ENCODE measurements at places on chromosomes 1 and 21.

- DNase-seq: no peak
These were observed 529 bp upstream of the PRMT2 start for GRCh38 chr21:46634966-46635323.

- no peak for DNase-seq
These were observed 1.3 kb downstream of the SV2A start for GRCh38 chr1:149916193-149916897.

DNA sequence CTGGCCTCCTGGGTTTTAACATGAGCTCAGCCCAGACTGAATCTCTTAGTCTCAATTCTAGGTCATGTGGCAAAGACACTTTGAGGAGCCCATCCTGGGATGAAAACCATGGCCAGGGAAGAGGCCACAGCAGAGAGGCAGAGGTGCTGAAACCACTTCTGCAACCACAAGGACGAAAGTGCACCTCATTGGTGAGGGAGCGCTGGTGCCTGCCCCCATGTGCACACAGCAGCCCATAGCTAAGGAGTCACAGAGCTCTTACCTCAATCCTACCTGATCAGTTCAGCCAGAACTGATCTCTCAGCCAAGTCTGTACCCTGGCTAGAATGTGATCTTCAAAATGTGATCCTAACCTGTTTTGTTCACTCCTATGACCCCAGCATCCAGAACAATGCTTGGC, 32.9 kb upstream of the SRP9 start:
- DNase-seq: no peak

DNA sequence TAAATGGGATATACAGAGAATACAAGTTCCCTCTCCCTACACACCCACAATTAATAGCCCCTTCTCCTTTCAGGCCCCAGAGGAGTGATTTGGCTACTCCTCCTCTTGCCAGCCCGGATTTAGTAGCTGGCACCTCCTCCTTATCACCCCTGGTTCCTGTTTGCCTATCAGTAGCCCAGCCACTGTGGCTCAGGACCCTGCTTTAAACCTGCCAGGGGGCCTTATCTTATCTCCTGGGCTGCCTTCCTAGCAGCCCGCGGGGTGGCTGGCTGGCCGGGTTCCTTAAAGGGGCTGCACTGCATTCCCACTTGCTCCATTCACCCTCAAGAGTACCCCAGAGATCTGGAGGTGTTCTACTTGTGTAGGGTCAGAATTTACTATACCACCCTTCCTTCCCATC, 70.4 kb downstream of the PLEKHA6 start:
- DNase-seq: no peak

- no peak for DNase-seq
These were observed 22.7 kb upstream of the SH3BGRL3 start for GRCh38 chr1:26257222-26257621.

GRCh38 chr1:47984175-47984789, 12.9 kb downstream of the TRABD2B start:
- no peak for DNase-seq

DNA sequence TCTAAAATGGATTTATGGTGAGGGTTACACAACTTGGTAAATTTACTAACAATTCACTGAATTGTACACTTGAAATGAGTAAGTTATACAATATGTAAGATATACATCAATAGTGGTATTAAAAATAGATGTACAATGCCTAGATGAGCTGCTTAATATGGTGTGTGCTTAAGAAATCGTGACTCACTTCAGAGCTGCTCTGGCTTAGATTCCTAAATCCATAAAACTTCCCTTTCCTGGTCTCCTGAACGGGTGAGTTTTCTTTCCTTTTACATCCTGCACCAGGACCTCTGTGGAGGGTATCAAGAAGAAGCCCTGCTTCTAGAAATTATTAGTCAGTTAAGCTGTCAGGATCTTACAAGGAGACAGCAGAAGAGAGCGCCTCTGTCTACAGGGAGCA, 30.4 kb downstream of the H3-3A start:
- DNase-seq: no peak

GRCh38 chr1:201140941-201141260, 13.4 kb downstream of the TMEM9 start:
- DNase-seq: no peak

DNA sequence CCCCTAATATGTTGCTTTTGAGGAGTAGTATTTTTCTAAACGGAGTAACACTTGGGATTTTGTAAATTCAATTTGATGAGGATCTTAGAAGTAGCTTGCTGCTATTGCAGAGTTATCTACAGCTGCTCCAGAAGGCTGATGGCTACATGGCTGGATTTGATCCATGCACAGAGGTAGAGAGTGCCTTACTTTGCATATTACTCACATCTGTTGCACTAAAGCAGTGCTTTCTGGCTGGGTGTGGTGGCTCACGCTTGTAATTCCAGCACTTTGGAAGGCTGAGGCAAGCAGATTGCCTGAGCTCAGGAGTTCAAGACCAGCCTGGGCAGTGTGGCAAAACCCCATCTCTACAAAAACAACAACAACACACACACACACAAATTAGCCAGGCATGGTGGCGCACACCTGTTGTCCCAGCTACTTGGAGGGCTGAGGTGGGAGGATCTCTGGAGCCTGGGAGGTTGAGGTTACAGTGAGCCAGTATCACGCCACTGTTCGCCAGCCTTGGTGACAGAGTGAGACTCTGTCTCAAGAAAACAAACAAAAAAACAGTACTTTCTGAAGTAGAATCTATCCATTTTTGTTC, 24.6 kb downstream of the RALGPS2 start:
- DNase-seq: no peak

DNA sequence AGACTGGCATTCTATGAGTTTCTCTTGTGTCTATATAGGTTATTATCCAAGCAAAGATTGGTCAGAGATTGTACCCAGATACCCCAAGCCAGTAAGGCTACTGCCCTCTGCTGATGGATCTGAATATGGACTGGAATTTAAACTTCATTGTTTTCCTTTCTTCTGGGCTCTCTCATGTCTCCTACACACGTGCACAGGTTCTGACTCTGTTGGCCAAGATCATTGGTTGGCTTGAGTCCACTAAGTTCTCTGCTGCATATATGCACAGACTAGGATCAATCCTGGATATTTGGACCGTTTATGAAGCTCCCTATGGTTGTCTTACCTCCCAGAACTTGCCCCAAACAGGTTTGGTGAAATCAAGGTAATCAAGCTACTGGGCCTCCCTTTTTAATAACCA, 69.7 kb downstream of the CC2D1B start:
- no peak for DNase-seq

DNA sequence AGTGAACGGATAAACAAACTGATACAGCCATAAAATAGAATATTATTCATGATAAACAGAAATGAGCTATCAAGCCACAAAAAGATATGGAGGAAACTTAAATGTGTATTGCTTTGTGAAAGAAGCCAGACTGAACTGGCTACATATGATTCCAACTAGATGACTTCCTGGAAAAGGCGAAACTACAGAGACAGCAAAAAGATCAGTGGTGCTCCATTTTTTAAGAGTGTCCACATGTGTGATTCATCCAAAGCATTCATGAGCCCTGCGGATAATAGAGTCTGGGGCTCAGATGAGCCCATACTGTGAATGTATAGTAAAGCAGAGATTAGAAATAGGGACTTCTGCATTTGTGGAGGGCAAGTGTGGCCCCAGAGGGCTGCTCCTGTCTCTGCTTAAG, 7.8 kb upstream of the TMEM222 start:
- DNase-seq: no peak

- no peak for DNase-seq
These were observed 57.1 kb downstream of the ZNF684 start for GRCh38 chr1:40588586-40588985.

DNA sequence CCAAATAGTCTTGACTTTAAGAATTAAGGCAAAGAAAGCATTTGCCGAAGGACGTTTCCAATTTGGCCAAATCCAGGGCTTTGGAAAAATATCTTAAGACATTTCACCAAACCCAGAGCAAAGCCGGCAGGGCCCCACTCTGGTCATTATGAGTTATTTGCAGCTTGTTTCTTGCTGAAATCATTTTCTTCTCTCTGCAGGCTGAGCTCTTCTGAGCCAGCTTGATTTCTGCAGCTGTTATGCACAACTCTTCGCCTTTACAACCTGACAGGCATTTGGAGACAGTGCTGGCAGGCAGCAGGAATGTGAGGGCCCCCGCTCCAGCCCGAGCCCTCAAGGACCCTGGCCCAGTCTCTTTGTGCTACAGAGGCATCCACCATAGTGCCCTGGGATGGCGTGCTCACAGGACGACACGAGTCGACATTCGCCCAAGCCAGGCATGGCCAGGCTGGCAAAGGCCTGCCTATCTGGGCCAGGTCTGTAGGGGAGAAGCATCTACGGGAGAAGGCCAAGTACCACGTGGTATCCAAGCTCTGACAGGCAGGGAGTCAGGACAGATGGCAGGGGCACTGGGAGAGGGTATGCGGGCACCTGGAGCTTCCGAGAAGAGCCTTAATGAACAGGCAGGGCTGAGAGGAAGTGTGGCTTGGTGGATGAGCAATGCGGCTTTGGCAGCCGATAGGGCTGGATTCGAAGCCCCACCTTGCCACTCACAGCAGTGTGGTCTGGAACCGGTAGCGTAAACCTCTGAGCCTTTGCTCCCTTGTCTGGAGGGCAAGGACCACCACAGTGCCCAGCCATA, 32.3 kb downstream of the SYF2 start:
- DNase-seq: no peak

- DNase-seq: no peak
These were observed 116.9 kb upstream of the CD34 start for GRCh38 chr1:208027861-208028260.

- no peak for DNase-seq
These were observed 242.6 kb upstream of the CXADR start for GRCh38 chr21:17270229-17270628.

- no peak for DNase-seq
These were observed 17.4 kb upstream of the SLC6A9 start for GRCh38 chr1:44048532-44049215.

DNA sequence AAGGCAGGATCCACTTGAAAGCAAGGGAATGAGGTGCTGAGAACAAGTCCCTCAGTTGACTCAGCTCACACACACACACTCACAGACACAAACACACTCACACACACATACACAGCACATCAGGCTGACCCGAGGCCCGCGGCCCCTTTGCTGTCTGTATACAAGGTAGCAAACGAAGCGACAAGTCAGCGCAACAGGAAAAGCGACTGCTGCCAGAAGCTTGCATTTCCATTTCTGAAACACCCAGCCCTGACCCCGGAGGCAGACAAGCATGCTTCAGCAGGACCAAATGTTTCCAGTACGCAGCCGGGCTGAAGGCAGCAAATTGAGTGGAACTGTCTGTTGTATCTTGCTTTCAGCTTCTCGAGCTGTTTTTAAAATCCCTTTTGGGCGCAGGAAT, 501.6 kb downstream of the NPHP4 start:
- DNase-seq: no peak

DNA sequence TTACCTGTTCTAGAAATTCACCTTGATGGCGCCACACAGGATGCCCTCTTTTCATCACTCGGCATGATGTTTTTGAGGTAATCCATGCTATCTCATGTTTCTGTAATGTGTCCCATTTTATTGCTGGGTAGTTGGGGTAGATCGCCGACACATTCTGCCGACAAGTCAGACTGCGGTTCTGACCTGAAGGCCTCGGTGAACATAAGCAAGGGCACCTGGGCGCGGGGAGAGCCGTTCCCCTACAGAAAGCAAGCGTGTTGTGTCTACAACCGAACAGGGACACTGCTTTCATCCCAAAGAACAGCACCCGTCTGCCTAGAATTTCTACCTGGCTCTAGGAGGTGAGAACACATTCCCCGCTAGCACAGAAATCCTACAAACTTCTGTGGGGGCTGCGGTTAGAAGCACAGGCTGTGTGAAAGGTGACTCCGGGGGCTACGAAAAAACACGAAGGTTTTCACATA, 149.2 kb downstream of the PPIAL4G start:
- no peak for DNase-seq

DNA sequence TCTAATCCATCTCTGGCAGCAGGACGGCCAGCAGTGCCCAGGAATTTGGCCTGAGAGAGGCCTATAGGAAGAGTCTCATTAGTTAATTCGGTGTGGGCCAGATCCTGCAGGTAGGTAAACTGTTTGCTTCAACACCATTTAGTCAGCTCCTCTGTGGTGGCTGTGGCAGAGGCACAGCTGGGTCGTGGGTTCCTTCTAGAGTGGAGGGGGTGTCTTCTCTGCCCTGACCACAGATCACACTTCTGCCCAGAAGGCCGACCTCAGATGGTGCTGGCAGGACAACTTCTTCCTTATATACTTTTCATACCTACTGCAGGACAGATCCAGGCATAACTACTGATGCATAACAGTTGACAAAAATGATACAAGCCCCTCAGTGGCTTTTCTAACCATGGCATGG, 281.4 kb downstream of the RPS6KC1 start:
- no peak for DNase-seq

- DNase-seq: no peak
These were observed 24.1 kb downstream of the BRINP3 start for GRCh38 chr1:190453550-190453949.

GRCh38 chr1:25425098-25426085, 4.8 kb upstream of the RHCE start:
- no peak for DNase-seq

DNA sequence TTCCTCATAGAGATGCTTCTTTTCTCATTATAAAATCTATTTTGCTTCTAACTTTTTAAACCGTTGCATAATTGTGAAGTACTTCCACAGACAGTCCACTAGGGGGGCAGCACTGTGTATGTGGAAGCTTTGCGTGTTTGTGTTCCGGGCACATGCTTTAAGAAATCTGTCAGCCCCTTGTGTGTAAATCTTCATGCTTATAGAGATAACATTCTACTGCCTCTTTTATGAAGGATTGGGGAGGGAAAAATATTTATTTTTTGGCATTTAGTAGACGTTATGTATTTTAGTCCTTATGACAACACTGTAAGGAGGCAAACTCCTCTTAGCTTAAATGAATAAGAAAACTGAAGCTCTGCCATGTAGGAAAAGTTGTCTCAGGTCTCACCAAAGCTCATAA, 157.3 kb upstream of the PTGFR start:
- no peak for DNase-seq

- DNase-seq: no peak
These were observed 98.1 kb downstream of the PSMG1 start for GRCh38 chr21:39084979-39085729.

GRCh38 chr1:86016076-86016759, 140.4 kb downstream of the COL24A1 start:
- DNase-seq: no peak

DNA sequence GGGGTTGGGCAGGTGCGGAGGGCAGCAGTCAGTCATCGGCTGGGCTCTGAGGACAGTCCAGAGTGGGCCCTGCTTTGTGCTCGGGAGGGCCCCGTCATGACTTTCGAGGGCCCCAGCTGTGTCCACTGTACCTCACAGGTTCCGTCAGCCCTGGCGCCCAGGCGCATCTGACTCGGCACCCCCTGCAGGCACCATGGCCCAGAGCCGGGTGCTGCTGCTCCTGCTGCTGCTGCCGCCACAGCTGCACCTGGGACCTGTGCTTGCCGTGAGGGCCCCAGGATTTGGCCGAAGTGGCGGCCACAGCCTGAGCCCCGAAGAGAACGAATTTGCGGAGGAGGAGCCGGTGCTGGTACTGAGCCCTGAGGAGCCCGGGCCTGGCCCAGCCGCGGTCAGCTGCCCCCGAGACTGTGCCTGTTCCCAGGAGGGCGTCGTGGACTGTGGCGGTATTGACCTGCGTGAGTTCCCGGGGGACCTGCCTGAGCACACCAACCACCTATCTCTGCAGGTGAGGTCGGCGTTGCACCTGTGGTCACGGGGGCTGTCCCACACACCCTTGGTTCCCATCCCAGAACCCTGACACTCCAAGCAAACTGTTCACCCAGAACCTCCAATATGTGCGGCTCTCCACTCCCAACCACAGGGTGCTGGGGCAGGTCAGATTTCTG, 7.8 kb downstream of the PODN start:
- no peak for DNase-seq

- no peak for DNase-seq
These were observed 147.7 kb upstream of the ARHGEF16 start for GRCh38 chr1:3306583-3307291.
